ENCODE measurements at places on chromosomes 1 and 21. TPM values are rescaled to one million over a fixed set of nuclear protein-coding genes. Genes with fewer than 3 reads are reported as not detected.
A peak's percentile ranks its signal among the peaks of the same experiment; 100 is the strongest.

- H3K36me3 ChIP-seq: no peaks in the 10 kb centered on the region
- H3K4me1 ChIP-seq: no peaks in the 10 kb centered on the region
- H3K27me3 ChIP-seq: no peaks in the 10 kb centered on the region
- H3K4me3 ChIP-seq: no peak overlapping the region
Measured at GRCh38 chr1:114081437-114082303, 72.0 kb downstream of the SYT6 start.

DNA sequence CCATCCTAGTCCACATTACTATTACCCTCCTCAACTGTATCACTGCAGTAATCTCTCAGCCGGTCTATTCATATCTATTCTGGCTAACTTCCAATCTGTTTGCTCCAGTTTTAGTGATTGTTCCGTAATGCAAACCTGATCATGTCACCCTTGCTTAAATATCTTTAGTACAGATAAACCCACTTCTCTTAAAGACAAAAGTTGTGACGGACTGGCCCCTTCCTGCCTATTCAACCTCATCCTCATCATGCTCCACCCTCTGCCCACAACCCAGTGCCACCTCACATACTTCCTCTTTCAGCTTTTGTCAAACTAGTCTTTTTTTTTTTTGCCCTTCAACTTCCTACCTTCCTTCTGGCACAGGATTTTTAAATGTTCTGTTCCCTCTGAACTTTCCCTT lies 2.8 kb upstream of the C1orf162 start:
- H3K4me3 ChIP-seq: no peak overlapping the region
- DNase-seq: peak; percentile 88
- H3K27ac ChIP-seq: no peak overlapping the region
- peaks cover 6% of the 10 kb centered on the region for H3K36me3 ChIP-seq
- no peaks in the 10 kb centered on the region for H3K27me3 ChIP-seq
- peaks cover 24% of the 10 kb centered on the region for H3K4me1 ChIP-seq

GRCh38 chr1:158864595-158864994 lies 33.4 kb downstream of the MNDA start:
- H3K27ac ChIP-seq: no peak overlapping the region
- H3K36me3 ChIP-seq: no peaks in the 10 kb centered on the region
- peaks cover 29% of the 10 kb centered on the region for H3K27me3 ChIP-seq
- no peak for DNase-seq
- no peak overlapping the region for H3K4me3 ChIP-seq

Gene MAEL
- 0.24 TPM for total RNA-seq

GRCh38 chr21:46156378-46156645 lies 933 bp upstream of the FTCD start:
- no peak overlapping the region for H3K4me3 ChIP-seq
- no peak for DNase-seq
- H3K27me3 ChIP-seq: no peaks in the 10 kb centered on the region
- no peaks in the 10 kb centered on the region for H3K36me3 ChIP-seq
- H3K4me1 ChIP-seq: peaks cover 2% of the 10 kb centered on the region

- H3K27me3 ChIP-seq: peaks cover 41% of the 10 kb centered on the region
- no peak for DNase-seq
- peaks cover 4% of the 10 kb centered on the region for H3K36me3 ChIP-seq
- no peak overlapping the region for H3K27ac ChIP-seq
Measured at GRCh38 chr1:6179564-6180175, 451 bp downstream of the CHD5 start.

DNA sequence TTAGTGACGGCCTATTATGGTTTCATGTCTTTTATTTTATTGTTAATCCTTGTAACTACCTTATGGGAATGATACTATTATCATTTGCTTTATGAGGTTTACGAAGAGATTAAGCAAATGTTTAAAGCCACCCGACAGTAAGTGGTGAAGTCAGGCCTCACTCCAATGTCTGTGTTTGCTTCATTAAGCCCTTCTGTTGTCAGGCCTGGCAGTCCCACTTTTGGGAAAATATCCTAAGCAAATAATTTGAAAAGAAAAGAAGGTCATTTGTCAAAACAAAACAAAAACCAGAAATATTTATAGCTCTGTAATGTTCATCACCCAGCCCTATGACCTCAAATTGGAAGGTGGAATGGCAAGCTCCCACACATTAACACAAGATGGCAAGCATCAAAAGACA lies 40.7 kb upstream of the USP24 start:
- H3K27me3 ChIP-seq: no peaks in the 10 kb centered on the region
- DNase-seq: no peak
- no peak overlapping the region for H3K4me3 ChIP-seq
- peaks cover 27% of the 10 kb centered on the region for H3K4me1 ChIP-seq
